ENCODE measurements at places on chromosomes 7 and 10.

GRCh38 chr10:101287997-101288635 lies 58.9 kb upstream of the LBX1 start:
- peak; percentile 57 for DNase-seq

GRCh38 chr10:30432622-30433305 lies 1.2 kb upstream of the MAP3K8 start:
- no peak for DNase-seq

DNA sequence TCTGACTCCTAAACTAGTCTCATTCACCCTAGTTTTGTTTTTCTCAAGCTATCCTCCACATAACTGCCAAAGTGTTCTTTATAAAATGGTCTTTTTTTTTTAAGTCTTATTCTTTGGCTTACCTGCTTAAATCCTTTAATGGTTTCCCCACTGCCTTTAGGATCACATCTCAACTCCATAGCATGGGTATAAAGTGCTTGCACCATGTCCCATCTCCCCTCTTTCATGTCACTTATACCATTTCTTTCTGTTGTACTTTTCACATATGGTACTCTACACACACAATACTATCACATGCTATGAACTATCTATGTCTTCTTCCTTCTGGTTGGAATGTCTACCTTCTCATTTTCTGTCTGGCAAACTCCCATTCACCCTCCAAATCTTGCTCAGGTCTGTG lies 5.1 kb downstream of the MTPAP start:
- DNase-seq = no peak

DNA sequence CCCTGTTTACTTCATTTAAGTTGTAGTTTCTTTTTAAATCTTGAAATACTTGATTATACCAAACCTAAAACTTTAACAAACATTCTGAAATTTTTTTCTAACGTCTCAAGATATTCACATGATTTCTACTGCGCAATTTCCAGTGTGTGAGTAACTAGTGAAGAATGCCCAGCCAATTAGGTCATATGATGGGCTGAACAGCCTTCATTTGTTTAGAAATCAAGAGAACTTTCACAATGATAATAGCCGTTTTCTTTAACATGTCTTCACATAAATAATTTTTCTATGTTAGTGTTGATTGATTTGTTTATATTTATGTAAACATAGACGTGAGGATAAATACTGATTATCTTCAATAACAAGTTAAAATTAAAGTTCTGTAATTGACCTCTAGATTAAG lies 21.8 kb downstream of the STAM start:
- DNase-seq = no peak

DNA sequence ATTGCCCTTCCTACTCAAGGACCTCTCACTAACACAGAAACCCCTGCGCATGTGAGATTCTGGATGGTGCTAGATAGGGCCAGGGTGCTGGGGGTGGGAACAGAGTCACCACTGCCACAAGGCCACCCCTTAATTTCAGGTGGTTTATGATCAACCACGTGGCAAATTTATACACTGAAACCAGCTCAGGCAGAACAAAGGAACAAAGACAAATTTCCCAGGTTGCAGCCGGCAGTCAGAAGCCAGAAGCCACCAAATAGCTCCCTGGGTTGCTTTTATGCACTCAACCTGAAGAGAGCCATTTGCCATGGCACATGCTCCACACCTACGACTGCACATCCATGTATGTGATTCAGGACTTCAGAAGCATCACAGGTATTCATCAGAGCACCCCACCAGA lies 2.5 kb downstream of the VOPP1 start:
- DNase-seq = no peak

DNA sequence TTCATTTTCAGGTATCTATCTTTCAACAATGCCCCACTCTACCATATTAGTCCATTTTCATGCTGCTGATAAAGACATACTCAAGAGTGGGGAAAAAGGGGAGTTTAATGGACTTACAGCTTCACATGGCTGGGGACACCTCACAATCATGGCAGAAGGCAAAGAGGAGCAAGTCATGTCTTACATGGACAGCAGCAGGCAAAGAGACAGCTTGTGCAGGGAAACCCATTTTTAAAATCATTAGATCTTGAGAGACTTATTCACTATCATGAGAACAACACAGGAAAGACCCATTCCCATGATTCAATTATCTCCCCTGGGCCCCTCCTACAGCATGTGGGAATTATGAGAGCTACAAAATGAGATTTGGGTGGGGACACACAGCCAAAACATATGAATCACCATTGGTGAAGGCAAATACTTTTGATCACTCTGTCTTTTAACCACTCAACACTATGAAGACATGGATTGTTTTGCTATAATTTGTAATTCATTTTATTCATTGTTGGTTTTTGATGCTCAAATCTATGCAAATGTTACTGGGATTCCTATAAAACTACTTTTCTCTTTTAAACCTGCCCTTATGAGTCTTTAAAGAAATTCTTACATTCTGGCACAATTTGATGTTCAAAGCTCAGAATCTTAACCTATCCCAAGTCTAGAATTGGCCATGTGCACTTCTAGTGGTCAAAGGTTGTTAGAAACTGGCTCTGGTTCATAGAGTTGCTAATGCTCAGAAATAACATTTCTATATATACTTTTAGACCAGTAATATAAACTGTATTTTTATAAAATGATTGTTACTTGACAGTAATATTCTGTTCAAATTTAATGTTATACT lies 15.3 kb downstream of the AKR1C4 start:
- DNase-seq = no peak

GRCh38 chr10:133165556-133166503 lies 5.8 kb downstream of the KNDC1 start:
- DNase-seq = no peak

- no peak for DNase-seq
These were observed 23.2 kb downstream of the NKX2-3 start for GRCh38 chr10:99555825-99556523.

DNA sequence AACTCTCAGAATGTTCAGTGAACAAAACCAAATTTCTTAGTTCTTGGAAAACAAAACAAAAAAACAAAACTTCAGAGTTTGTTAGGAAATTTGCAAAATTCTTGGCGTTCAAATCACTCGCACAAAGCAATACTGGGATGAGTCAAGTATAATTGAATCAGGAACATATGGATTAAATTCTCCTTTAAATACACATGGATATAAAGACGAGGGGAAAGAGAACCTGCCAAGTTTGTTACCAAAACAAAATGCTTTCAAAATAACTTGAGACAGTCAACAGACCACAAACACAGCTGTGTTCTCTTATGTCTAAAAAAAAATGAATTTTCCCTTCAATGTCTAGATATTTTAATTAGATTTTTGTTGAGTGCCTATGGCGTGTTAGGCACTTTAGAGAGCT lies 93.5 kb upstream of the MPP7 start:
- DNase-seq = no peak

DNA sequence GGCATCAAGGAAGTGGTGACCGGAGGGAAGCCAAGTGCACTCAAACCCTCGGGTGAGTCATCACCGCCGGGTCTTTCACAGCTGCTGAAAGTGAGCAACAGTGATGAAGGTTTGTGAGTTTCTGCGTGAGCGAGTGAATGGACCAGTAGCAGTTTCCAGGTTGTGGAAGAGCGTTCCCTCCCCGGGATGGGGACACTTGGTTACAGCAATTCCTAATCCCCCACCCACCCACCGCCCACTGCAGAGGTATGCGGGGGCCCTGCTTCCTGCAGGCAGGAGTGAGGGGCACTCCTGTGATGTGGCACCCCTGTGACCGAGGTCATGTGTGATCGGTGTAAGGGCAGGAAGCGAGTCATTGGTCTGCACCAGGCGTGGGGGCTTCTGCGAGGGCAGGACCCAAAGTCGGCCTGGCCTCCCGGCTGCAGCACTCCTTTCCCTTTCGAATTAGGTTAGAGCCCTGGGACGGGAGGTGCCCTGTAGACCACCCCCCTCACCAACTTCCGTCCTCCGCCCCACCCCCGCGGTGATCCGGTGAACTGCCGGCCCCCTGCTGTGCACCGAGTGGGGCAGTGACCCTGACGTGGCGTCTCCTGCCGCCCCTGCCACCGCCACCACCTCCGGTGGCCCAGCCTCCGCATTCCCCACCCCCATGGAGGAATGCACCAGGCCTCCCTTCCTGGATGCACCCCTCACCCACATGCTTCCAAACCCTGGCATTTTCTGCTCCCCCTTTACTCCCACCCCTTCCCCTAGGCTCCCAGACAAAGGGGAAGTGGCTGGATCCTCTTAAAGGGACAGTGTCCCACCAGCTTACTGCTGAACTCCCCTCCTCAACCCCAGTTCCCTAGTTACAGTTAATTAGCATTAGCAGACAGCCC lies 10.9 kb downstream of the LIMK1 start:
- DNase-seq = peak; percentile 88

- DNase-seq = peak; percentile 13
These were observed 142.1 kb downstream of the PHTF2 start for GRCh38 chr7:77940647-77941046.

DNA sequence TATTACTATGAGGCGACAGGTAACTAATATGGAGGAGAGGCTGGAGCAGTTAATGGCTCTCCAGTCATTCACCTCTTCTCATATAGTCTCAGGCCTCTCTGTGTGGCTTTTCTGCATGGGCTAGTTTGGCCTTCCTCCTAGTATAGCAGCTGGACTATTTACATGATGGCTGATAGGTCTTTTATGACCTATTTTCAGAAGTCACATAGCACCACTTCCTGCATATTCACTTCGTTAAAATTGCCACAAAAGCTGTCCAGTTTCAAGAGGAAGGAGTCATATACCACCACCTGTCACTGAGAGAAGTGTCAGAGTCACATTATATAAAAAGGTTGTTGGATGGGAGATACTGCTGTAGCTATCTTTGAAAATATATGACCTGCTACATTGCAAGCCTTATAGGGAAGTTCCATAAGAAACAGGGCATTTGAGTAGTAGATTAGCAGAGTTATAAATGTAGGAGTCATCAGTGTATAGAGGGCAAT lies 8.0 kb upstream of the DMTF1 start:
- no peak for DNase-seq

GRCh38 chr7:155882596-155882995 lies 70.3 kb upstream of the SHH start:
- DNase-seq = no peak

DNA sequence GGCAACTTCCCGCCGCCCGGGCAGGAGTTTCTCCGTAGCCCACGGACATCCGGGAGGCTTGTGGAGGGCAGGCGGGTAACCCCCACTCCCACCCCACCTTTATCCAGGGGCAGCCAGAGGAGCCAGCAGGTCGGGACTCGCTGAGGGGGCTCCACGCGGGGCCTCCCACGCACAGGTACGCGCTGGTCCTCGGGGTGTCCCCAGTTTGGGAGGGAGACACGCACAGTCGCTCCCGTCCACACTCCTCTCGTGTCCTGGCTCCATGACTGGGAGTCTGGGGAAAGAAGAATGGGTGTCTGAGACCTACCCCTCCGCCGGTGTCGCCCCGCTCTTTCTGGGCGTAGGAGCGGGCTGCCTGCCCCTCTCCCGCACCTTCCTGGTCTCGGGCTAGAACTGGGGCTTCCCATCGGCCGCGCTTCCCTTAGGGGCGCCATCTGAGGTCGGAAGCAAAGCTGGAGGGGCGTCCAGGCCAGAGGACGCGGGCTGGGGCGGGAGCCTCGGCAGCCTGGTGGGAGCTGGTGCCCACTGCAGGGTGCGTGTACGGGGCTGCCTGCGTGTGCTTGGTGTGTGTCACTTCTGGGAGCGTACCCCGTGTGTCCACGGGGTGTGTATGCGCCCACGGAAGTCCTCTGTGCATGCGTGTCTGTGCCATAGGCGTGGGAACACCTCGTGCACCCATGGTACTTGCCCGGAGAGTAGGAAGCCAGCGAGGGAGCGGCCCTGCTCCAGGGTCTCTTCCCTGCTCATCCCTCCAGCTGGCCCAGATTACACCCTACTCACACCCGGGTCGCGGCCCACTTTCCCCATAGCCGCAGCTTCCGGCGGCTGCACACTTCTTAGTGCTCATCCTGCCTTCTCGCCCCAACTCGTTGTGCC lies 73.0 kb upstream of the LEP start:
- DNase-seq = no peak

- DNase-seq = no peak
These were observed 104.0 kb upstream of the NANOS1 start for GRCh38 chr10:118925404-118926071.

GRCh38 chr10:117544711-117545140 lies 2.2 kb downstream of the EMX2 start:
- peak; percentile 22 for DNase-seq

GRCh38 chr7:73682745-73683055 lies 553 bp downstream of the DNAJC30 start:
- DNase-seq = no peak

DNA sequence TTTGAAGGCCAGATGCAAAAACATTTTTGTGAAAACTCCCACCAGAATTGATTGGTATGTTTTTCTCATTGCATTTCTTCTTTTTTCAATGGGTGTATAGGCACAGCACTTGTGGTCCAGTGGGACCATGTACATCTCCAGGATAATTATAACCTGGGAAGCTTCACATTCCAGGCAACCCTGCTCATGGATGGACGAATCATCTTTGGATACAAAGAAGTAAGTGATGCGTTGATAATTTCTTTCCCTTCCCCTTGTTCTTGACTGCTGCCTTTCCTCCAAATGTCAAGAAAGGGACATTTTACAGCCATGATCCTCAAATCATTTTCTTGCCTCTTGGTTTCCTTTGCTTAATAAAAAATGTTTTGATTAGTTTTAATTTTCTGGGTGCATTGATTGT lies 331.5 kb downstream of the PLXDC2 start:
- no peak for DNase-seq

DNA sequence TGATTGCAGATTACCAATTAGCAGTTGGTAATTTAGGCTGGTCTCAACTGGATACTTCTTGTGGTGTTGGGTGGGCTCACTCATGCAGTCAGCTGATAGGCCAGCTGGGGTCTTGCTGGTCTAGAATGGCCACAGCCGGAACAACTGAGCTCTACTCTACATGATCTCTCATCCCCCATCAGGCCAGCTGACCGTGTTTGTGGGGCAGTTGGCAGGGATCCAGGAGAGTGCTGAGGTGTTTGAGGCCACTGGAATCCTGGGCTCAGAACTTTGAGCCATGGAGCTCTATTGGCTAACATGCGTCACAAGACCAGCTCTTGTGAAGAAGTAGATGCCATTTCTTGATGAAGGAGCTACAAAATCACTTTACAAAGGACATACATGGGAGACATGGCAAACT lies 242.4 kb downstream of the GFRA1 start:
- no peak for DNase-seq

GRCh38 chr10:71911296-71911953 lies 52.8 kb upstream of the CHST3 start:
- no peak for DNase-seq

DNA sequence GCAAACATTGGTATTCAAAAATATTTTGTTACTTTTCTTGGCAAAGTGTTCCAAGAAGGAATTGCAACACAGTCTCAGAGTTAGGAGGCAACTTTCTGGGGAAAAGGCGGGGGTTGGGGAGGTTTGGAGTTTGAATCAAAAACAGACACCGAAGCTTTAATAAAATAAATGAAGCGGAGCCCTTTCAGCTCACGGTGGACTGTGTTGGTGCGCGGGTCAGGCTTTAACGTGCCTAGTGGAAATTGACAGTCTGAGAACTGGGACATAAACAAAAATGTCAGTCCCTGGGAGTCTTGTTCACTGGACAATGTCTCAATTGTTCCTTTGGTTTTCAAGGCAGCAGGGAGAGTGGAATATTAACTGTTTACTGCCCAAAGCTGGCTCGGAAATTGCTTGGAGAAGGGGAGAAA lies 109.3 kb downstream of the TCF7L2 start:
- DNase-seq = peak; percentile 36

GRCh38 chr10:106424981-106425380 lies 739.5 kb downstream of the SORCS1 start:
- DNase-seq = no peak

All from frontal cortex (tissue), 4 donors.